Activated CD4-positive, alpha-beta T cell treated with anti-CD3 and anti-CD28 coated beads for 24 hours (primary cell): ENCODE measurements at places on chromosomes 7 and 10.

DNA sequence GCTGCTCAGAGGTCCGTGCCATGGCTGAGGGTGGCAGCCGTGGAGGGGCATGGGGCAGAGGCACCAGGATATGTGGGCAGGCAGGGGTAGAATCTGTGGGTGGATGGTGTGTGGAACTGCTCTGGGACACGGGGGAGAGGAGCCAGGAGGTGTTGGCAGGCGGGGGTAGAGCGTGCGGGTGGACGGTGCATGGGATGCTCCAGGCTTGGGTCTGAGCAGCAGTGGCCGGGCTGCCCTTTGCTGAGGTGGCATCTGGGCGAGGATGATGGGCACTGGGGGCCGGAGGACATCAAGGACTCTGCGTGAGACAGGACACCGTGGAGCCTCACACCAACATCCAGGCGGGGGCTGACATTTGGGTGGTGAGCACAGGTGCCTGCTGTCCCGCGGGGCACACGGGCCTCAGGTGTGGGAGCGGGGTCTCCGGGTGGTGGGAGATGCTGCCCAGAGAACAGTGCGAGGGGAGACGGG lies 46.2 kb downstream of the JAKMIP3 start:
- DNase-seq, result no peak

DNA sequence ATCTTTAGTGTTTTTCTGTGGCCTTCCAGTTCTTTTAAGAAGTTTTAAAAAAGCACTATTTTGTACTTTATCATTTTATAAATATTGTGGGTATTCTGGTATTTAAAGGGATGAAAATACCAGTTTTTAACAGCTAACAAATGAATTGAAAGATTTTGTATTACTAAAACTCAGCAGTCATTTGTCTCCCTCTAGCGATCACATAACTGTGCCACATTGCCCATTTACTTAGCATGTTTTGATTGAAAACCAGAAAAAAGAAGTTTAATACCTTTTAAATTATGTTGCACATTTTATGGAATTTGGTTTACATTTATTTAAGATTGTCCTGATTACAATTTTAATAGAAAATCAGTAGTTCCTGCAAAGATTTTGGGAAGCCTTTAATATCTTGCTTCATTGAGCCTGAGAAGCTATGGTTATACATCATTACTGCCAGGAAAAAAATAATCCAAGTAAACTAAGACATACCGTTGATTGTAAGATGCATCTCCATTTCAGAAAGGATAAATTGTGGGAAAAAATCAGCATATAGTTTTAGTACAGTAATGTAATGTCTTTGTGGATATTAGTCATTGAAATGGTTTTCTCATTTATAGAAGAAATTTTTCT lies 34.9 kb downstream of the TAX1BP1 start:
- DNase-seq, result no peak

- DNase-seq, result no peak
Measured at GRCh38 chr10:71854031-71854430, 3.0 kb upstream of the PSAP start.

- no peak for DNase-seq
Measured at GRCh38 chr7:424961-425793, 94.5 kb downstream of the PDGFA start.

DNA sequence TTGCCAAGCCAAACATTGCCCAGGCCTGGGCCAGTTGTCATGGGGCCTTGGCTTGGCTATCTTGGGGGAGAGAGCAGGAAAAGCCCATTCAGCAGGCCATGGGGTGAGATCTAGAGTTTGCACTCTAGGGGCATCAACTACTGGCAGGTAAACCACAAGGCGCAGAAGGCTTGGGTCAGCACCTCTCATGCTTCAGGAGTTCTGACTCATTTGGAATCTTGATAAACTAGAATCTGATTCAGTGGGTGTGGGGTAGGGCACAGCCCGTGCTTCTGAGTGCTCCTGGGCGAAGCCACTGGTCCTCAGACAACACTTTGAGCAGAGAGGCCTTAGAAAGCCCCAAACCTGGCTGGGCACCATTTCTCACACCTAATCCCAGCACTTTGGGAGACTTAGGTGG lies 81.1 kb downstream of the RGS10 start:
- DNase-seq, result no peak

DNA sequence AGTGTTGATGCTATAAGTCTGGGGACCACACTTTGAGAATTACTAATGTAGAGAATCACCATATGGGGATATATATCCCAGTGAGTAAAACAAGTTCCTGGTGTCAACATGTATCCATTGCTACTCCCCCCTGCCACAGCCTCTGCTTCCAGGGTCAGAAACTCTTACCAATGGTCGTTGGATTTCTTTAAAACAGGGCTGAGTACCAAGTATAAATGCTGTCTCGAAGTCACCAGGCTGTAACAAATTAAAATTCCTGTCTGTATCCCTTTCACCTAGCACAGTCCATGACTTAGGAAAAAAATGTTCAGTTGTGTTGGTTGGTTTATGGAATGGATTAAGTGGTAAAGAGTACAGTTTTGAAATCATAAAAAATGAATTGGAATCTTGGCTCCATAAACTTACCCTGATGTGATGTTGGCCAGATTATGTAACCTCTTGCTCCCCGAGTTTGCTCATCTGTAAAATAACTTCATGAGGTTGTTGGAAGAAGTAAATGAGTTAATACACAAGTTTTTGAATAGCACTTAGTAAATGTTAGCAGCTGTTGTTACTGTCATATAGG lies 364.0 kb upstream of the LRGUK start:
- DNase-seq, result no peak

GRCh38 chr10:60377955-60378354 lies 11.7 kb downstream of the ANK3 start:
- DNase-seq, result no peak

DNA sequence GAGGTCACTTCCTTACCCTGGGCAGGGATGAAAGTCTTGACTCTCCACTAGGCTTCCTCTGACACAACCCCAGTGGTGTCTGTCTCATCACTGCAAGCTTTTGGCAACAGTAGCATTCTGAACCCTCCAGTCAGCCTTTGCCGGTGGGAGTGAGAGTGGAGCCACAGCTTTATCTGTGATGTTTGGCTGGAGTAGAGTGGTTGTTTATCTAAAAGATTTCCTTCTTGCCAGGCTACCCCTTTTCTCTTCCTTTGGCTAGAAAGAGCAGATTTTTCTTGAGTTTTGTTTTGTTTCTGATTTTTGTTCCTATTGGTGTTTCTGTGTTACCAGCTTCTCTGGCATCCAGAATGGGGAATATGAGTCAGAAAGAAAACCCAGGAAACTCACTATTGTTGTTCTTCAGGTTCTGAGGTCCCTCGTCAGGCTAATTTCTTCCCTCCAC lies 98.9 kb upstream of the KIF5B start:
- DNase-seq, result no peak

GRCh38 chr7:123844712-123845219 lies at the start of gene HYAL4:
Gene HYAL4, plus strand, starts transcription at chr7:123845169. Its CDS starts 23,105 bp downstream, at chr7:123868274.
- no peak for DNase-seq

DNA sequence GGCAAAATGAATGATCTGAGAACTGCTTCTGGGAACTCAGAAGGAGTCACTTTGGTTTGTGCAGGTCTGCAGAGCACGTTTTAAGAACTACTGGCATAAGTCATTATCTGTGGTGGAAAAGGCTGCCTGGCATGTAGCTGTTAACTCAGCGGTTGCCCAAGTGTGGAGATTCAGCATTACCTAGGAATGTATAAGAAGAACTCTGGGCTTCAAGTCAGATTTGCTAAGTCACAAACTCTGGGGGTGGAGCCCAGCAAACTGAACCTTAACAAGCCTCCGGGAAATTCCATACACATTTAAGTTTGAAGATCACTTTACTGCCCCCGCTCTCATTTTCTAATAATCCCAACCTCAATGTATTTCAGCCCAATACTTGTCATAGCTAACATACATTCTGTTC lies 31.1 kb downstream of the PLXDC2 start:
- DNase-seq, result no peak

GRCh38 chr10:69468751-69469089 lies 17.5 kb downstream of the TSPAN15 start:
- DNase-seq, result no peak

DNA sequence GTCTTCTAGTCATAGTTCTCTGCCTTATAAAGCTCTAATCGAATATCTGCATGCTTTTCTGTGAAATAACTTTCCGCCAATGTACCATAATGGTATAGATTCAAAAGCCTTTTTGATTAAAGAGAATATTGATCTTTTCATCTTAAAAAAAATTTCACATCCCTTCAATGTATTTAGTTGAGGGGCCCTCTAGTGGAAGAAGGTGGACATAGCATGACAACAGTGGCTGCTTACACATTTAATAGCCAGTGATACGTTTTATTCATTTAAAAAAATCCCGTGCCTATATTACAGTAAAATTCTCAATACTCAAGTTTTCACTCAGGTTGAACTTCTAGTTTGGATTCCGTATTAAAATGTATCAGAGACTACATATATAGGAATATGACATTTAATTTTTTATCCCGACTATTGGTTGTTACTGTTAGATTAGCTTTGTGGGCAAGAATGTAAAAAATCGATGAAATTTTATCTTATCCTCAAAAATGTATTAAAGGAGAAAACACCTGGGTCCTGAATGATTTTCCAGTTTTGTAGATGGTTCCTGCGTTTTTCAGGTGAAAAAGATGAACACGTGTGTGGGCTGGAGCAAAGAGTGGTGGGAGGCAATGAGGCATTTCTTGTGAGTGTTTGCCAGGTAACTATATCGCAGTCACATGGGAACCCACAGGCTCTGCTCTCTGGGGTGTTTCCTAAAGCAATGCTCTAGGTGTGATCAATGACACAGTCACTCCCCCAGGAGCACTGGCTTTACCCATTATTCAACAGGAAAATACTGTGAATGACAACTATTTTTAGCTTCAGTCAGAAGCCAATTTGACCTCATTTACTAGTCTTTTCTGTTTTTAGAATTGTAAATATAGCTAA lies 24.1 kb upstream of the PNLIP start:
- peak; percentile 6 for DNase-seq

DNA sequence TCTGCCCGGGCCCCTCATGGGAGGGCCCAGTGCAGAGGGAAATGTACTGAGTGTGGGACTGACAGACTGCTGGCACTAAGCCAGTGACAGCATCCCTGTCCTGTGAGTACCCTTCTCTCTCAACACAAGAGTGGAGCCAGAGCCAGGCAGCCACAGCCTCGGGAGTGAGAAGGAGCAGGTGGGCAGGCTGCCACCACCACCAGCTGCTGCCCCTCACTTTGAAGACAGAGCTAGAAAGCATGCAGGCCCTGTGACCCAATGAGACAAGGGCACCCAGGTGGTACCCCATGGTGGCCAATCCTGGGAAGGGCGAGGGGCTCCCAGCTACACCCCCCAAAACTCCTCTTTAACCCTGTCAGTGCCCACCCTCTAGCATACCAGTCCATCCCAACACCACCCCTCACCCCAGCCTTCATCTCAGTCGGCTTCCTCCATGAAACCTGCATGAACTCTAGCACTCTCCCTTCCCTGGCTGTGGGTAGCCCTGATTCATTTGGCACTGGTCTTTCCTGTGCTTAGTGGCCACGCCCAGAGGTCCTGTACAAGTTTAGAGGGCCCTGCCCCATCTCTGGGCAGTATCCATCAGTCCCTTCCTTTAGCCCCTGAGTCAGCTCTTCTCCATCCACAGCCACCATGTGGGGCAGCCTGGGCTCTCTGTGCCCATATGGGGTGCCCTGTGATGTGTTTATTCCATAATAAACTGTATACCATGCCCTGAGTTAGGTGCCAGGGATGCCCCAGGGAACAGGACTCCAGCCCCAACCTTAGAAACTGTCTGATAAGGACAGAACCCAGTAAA lies 207.0 kb upstream of the ZMIZ1 start:
- DNase-seq, result no peak

GRCh38 chr10:17453373-17454091 lies 863 bp downstream of the ST8SIA6 start:
- no peak for DNase-seq

GRCh38 chr10:124736491-124737136 lies 7.6 kb downstream of the FAM53B start:
- no peak for DNase-seq

DNA sequence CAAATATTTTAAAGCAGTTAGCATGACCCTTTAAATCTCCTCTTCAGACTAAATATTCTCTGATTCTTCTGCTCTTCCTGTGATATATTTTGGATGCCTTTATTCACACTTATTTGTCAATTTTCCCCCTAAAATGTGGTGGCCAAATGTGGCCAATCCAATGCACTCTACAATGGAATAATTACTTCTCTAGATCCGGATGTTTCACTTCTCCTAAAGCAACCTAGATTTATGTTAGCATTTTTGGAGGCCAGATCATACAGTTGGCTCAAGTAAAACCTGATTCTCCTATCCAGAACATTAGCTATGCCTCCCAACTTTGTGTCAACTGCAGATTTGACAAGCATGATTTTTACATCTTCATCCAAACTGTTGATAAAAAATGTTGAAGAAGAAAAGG lies 153.7 kb downstream of the CREB5 start:
- DNase-seq, result no peak

- no peak for DNase-seq
Measured at GRCh38 chr10:114822444-114823076, 980 bp downstream of the FHIP2A start.

DNA sequence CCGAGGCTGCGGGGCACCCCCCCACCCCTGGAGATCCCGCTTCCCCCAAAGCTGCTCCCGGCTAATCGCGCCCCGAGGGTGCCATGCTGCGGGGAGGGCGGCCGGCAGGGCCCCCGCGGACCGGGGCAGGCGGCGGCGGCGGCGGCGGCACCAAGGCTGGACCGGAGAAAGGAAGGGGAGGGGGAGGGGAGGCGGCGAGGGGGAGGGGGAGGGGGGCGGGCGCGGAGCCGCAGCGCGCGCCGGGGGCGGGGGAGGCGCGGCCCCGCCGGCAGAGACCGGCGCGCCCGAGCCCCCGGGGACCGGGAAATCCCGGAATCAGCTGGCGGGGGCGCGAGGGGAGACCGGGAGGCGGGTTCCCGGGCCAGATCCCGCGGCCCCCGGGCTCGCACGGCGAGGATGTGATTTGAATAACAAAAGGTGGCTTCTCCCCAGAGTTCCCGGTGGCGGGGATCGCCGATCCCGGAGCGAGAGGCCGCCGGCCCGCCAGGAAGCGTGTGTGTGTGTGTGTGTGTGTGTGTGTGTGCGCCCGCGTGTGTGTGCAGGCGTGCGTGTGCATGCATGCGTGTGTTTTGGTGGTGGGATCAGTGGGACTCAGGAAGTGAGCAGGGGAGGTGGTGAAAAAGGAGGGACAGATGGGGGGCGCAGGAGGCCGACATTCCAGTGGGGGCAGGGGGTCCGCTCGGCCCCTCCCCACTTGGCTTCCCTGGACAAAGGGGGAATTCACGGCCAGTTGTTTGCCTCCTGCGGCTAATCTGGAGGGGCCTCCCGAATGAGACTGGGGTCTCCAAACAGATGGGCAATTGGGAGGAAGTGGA lies 99.5 kb downstream of the HIP1 start:
- DNase-seq, result peak; percentile 18

GRCh38 chr7:30062587-30062986 lies 34.4 kb downstream of the PLEKHA8 start:
- no peak for DNase-seq
